ENCODE measurements at places on chromosomes 12 and 14. TPM values are rescaled to one million over a fixed set of nuclear protein-coding genes. Genes with fewer than 3 reads are reported as not detected.

GRCh38 chr14:105336477-105337287, 22.1 kb downstream of the PACS2 start:
- peak; percentile 28 for DNase-seq

DNA sequence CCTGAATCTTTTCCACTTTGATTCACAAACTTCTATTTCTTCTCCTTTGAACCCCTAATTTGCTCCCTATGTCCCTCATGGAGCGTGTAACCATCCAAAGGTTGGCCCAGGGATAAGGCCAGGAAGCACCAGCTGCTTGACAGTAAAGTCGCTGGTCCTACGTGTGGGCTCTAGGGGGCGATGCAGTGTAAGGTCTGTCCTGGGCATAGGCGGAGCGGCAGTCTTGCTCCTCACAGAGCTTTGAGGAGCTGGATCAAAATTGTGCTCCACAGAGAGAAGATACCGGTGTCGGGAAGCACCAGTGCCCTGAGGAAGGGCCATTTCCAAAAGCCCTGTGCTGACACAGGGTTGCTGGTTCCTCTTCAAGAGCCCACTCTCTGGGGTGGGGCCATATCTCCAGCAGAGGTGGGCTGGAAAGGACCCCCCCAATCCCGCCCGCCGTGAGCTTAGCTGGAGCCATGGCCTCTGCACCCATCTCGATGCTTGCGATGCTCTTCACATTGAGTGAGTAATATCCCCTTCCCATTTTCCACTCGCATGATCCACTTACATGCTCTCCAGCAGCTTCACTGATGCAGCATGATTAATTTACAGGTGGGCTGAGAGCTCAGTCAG, 49.9 kb upstream of the OR4E1 start:
- DNase-seq = no peak

- DNase-seq = no peak
Measured at GRCh38 chr12:76863005-76863670, 15.7 kb downstream of the CSRP2 start.

DNA sequence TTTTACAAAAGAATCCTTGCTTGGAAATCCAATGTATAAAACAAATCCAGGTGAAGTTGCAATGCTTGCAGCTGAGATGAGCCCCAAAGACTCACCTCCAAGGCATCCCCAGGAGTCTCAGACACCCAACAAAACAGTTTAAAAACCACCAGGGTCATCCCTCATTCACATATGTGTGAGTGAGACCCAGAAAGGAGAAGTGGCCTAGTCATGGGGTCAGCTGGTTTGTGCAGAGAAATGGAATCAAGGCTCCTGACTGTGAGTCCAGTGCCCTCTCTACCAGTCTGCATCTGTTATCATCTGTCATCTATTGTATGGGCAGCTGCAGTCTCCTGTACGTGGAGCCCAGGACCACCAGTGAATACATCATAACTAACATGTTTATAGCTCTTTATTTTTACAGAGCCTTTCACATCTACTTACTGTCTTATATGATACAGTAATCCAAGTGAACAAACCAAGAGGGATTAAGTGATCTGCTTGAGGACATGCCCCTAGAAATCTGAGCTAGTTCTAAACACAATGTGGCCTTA, 27.1 kb downstream of the PLEKHG7 start:
- no peak for DNase-seq

- DNase-seq = no peak
Measured at GRCh38 chr14:101711041-101711856, 50.3 kb upstream of the PPP2R5C start.

The PTPRB gene
- total RNA-seq = 26.6 TPM

GRCh38 chr14:55957950-55958349, 160.3 kb upstream of the PELI2 start:
- DNase-seq = no peak

The TMEM52B gene
- total RNA-seq = not detected

The HCAR1 gene
- 0.11 TPM for total RNA-seq

DNA sequence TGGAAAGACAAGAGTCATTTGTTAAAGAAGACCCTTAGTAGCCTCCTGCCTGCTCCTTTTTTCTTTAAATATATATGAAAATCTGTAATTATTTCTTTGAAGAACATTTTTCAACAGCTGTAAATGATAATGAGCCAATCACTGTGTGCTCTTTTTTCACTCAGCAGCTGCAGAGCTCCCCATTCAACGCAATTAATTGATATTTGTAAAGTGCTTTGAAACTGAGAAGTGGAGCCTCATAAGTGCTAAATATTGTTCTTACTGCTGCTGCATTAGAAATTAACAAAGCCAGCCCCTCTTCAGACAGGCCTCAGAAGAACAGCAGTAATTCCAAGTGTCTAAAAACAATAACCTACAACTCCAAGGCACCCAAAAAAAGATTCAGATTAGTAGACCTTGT, 224.3 kb downstream of the GXYLT1 start:
- no peak for DNase-seq

The SERPINA12 gene
- not detected for total RNA-seq

The GPR135 gene
- total RNA-seq = 4.5 TPM

DNA sequence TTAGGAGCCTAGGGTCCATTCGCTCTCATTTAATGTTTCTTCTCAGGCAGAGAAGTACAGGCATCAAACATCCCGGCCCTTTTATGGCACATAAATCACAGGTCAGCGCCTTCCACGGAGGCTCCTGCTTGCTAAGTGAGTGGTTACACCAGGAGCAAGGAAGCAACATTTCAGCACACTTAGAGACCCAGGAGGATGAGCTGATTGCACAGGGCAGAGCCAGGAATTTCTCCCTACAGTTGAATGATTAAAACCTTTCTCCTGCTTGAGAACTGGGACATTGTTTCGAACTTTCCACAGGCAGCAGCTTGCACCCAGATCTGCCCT, 233.4 kb downstream of the SPTSSA start:
- no peak for DNase-seq

GRCh38 chr12:109981311-109981710, 14.9 kb downstream of the GIT2 start:
- no peak for DNase-seq

The TULP3 gene
- 14.8 TPM for total RNA-seq

The IKZF4 gene
- total RNA-seq = 5.6 TPM

DNA sequence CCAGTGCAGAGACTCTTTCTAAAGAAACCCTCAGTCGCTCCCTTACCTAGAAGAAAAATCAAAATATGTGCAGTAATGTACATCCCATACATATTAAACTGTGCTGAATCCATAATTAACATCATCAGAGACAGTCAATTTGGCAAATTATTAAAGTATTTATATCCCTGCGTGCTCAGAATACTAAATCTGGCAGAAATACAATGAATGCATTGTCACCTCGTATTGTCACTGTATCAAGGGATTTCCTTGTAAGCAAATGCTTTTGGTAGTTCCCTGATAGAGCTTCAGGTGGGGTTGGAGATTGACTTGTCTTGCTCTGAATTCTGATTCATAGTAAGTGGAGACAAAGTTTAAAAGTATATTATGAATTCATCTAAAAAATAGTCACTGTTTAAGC, 319.1 kb downstream of the PPFIA2 start:
- no peak for DNase-seq

DNA sequence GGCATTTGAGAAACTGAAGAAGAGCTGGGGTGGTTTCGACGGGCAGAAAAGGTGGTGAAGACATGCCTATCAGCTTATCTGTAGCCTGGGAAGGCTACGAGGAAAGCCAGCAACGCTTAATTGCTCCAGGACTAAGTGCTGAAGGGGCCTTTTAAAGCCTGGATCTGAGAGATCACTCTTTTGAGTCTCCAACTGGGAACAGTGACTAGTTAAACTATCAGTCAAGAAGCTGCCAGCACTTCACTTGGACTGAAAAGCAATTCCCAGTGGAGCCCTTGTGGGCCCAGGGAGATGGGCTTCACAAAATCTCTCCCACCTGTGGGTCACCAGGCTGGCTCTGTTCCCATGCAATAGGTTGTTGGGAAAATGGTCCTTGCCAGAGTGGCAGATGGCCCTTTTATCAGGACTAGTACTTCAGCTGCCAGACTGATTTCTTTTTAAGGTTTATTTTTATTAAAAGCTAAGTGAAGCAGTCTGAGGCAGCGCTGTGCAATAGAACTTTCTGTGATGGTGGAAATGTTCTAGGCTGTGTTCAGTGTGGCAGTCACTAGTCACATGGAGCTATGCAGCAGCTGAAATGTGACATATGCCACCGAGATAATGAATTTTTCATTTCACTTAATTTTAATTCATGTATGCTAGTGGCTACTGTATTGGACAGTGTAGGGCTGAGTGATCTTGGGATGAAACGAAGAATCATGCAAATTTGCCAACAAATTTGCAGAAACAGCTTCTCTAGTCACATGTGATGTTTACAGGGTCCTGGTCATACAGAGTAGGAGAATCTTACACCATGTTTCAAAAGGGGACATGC, 276.8 kb downstream of the PCNX1 start:
- DNase-seq = no peak

DNA sequence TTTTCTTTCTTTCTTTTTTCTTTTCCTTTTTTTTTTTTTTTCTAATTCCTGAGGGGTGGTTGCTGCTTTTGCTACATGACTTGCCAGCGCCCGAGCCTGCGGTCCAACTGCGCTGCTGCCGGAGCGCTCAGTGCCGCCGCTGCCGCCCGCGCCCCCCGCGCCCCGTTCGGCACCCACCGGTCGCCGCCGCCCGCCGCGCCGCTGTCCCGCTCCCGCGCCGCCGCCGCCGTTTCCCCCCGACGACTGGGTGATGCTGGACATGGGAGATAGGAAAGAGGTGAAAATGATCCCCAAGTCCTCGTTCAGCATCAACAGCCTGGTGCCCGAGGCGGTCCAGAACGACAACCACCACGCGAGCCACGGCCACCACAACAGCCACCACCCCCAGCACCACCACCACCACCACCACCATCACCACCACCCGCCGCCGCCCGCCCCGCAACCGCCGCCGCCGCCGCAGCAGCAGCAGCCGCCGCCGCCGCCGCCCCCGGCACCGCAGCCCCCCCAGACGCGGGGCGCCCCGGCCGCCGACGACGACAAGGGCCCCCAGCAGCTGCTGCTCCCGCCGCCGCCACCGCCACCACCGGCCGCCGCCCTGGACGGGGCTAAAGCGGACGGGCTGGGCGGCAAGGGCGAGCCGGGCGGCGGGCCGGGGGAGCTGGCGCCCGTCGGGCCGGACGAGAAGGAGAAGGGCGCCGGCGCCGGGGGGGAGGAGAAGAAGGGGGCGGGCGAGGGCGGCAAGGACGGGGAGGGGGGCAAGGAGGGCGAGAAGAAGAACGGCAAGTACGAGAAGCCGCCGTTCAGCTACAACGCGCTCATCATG, 654 bp downstream of the FOXG1 start:
- DNase-seq = no peak

- DNase-seq = no peak
Measured at GRCh38 chr12:108004319-108004718, 124.8 kb upstream of the WSCD2 start.

- peak; percentile 18 for DNase-seq
Measured at GRCh38 chr12:19402743-19403431, 36.4 kb upstream of the AEBP2 start.

GRCh38 chr12:83473408-83474095, 786.8 kb downstream of the TMTC2 start:
- DNase-seq = no peak

DNA sequence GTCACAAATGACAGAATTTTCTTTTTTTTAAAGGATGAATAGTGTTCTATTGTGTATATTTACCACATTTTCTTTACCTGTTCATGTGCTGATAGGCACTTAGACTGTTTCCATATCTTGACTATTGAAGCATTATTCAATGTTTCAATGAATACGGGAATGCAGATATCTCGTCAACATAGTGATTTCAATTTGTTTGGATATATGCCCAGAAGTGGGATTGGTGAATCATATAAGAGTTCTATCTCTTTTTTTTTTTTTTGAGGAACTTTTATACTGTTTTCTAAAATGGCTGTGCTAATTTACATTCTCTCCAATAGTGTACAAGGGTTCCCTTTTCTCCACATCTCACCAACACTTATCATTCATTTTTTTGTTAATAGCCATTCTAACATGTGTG, 97.9 kb upstream of the FAR2 start:
- DNase-seq = no peak

The MAP1LC3B2 gene
- 1.9 TPM for total RNA-seq

GRCh38 chr12:48957141-48958048, at the start of gene ARF3:
Gene ARF3, minus strand, starts transcription at chr12:48957487. Its CDS starts 16,392 bp downstream, at chr12:48941095.
- peak; percentile 96 for DNase-seq

DNA sequence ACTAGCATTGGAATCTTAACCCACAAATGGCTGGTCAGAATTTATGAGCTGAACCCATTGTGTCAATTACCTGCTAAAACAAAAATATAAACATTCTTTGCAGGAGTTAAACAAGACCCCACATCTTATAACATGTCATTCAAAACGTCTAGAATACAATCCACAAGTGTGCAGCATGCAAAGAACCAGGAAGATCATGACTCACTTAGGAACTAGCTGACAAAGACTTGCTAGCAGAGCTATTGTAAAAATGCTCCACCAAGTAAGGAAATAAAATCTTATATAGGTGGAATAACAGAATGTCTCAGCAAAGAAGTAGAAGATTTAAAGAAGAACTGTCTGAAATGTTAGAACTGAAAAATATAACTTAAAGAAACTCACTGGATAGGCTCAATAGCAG, 26.5 kb upstream of the POC1B start:
- DNase-seq = no peak

Data from right cardiac atrium (tissue), 5 donors.